ENCODE measurements at places on chromosomes 3 and 15.

DNA sequence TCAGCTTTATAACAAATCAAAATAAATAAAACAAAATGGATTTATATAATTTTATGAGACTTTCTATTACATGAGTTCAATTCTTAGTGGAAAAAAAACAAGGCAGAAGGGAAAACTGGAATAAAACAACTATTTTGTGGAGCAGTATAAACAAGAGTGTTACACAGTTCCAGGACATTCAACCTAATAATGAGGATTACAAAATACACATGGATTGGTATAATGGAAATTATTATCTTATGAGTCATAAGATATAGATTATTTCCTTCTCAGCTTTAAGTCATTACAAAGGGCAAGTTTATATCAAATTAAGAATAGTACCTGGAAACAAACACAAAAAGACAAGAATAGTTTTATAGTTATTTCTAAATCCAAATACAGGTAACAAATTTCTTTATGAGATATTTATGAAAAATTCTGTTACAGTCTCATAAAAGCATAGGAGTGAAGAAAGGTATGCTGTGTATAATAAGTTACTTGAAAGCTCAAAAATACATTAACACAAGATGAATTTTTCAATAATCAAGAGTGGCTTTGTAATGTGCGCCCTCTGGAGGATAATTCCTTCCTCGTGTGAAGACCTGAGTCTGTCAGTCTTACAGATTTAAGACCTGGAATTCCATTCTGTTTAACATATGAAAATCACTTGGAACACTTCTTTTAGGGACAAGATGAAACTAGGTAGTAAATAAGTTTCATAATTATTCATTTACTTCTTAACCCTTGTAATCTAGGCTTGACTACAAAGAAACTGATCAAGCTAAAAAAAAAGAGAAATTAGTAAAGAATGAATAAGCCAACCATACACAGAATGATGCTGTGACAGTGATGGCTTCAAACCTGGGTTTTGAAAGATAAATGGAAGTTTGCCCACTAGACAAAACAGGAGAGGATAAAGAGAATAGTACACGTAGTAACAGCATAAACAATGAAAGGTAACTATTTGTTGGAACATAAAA, 9.5 kb downstream of the COPS2 start:
- DNase-seq = no peak

DNA sequence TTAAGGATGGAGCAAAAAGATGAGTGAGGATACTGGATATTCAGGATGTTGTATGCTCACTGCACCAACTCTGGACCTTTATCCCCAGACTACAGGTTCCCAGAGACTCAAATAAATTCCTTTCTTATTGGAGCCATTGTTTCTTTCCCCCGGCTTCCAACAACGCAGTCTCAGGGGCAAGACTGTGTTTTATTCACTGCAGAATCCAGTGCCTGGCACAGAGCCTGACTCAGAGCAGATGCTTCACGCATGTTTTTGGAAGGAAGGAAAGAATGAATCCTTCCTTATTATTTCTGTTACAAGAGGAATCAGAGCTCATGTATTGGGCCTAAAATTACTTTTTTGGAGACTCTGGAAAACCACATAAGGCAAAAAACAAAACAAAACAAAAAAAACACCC, 96.0 kb upstream of the VGLL4 start:
- DNase-seq = no peak

GRCh38 chr3:29348316-29348715, 67.4 kb downstream of the RBMS3 start:
- DNase-seq = no peak

GRCh38 chr3:5035113-5035512, 55.9 kb downstream of the BHLHE40 start:
- no peak for DNase-seq

GRCh38 chr3:134900482-134900881, 105.4 kb downstream of the EPHB1 start:
- no peak for DNase-seq

GRCh38 chr3:70433091-70433490, 120.7 kb upstream of the MDFIC2 start:
- DNase-seq = no peak

DNA sequence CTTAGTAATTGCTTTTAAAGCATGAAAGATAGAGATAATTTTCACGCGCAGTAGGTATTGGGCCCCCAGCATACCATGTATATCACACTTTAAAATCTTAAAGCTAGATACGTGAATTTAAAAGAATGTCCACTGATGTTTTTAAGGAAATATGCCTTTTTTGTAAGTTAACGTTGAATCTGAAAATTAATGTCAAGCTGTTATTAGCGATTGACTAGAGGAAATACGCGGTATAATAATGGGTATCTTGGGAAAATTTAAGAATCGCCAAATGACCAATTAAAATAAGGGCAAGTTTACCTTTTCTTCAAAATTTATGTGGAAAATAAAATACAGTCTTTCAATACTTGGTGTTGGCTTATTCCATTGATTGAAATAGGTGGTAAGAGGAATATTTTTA, 13.3 kb upstream of the CHD2 start:
- no peak for DNase-seq

- DNase-seq = no peak
Observed at GRCh38 chr3:128619146-128619890, 31.3 kb downstream of the RPN1 start.

All from breast epithelium (tissue), 4 donors.